ENCODE measurements at places on chromosomes 16 and 17.
A peak's percentile ranks its signal among the peaks of the same experiment; 100 is the strongest.

DNA sequence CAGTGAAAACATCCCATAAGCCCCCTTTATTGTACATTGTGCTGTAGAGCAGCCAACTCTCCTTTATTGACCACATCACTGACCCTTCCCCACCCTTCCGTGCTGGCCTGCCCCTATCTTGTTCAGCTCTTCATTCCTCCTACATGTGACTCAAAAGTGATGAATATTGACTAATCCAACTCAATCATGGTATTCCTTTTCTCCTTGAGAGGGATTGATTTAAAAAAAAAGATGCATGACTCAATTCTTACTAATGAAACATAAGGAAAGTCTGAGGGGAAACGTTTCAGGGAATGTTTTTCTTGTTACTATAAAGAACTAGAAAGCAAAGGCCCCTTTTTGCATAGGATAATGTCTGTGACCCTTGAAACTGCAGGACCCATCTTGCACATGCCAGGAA is 125.2 kb upstream of the SOX9 start:
- no peak for DNase-seq

- no peak for DNase-seq
Observed at GRCh38 chr17:78673395-78673794, 96.2 kb upstream of the DNAH17 start.

GRCh38 chr17:74145756-74146155 is 57.7 kb upstream of the RPL38 start:
- DNase-seq, result no peak

DNA sequence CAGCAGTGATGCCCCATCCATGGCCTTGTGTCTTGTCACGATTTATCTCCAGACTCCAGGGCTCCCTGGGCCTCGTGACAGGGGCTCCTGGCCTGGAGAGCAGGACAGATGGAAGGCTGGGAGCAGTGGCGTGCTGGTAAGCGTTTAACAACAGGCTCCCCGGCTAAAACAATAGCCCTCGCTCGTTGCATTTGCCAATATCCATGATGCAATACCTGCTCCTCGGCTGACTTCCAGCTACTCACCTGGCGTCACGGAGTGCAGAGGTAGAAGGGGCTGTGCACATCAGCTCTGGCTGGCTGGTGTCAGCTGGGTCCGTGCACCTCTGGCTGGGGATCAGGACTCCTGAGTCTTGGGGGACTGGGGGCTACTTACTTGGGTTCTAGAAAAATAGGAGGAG is 1.5 kb upstream of the BICDL2 start:
- no peak for DNase-seq

- DNase-seq, result no peak
Observed at GRCh38 chr16:78163772-78164670, 64.6 kb downstream of the WWOX start.

DNA sequence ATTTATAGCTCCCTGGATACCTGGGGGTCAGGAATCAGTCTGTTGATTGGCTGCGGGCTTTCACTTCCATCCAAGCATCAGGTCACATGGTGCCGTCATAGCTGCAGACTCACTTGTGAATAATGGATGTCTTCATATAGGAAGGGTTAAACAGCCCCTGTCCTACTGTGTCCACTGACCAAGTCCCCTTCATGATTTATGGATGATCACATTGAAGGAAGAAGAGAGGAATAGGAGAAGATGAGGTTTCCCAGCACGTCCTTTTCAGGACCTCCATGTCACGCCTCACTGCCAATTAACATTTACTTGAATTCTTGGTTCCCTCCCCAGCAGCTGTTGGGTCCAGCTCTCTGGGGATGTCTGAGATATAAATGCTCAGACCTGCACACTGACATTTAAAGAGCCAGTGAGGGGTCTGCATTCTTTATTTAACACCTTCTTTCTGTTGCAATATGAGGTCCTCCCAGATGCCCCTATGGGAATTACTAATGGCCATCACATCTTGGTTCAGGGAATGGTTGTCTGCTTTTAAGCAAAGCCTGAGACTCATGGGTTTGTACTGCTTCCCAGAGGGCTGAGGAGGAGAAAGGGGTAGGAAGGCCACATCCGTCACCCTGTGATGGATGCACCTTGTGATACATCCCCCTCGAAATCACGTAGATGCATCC is 230.6 kb upstream of the HSBP1 start:
- no peak for DNase-seq

- no peak for DNase-seq
Observed at GRCh38 chr17:65455972-65456343, 105.5 kb downstream of the AXIN2 start.

- DNase-seq, result peak; percentile 70
Observed at GRCh38 chr16:73020409-73020884, 27.5 kb downstream of the ZFHX3 start.

DNA sequence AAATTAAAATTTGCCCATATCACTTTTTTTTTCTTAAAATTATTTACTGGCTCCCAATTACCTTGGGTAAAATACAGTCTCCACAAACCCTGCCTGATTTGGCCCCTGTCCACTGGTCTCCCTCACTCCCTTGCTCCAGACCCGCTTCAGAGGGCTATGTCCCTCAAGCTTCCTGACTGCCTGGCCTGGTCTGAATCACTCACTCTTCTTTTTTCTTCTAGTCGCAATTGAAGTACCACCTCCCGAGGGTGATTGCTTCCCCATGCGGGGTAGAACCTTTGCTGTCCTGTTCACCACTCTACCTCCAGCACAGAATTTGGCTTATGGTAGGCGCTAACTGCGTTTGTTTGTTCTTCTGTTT is 598 bp upstream of the PGAP3 start:
- DNase-seq, result no peak

GRCh38 chr17:46106966-46107644 is 86.1 kb downstream of the KANSL1 start:
- peak; percentile 68 for DNase-seq

- no peak for DNase-seq
Observed at GRCh38 chr16:23829454-23829853, 6.3 kb upstream of the PRKCB start.

DNA sequence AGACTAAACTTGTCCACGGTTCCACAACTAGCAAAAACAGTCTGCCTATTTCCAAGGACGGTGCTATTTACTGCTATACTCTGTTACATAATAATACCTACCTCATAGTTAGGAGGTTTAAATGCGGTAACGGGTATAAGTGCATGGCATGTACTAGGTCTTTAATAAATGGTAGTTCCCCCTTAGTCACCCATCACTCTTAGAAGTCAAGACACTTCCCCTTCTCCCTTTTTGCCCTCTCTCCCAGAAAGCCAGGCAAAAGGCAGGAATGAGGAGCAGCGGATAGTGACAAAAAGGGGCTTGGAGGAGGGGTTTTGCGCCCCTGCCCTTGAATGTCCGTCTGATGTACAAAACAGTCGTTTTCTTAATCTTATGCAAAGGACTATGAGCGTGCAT is 1.1 kb upstream of the LSM12 start:
- DNase-seq, result no peak

Measured in COLO829 (cell line).